ENCODE measurements at places on chromosomes 11 and 22.

DNA sequence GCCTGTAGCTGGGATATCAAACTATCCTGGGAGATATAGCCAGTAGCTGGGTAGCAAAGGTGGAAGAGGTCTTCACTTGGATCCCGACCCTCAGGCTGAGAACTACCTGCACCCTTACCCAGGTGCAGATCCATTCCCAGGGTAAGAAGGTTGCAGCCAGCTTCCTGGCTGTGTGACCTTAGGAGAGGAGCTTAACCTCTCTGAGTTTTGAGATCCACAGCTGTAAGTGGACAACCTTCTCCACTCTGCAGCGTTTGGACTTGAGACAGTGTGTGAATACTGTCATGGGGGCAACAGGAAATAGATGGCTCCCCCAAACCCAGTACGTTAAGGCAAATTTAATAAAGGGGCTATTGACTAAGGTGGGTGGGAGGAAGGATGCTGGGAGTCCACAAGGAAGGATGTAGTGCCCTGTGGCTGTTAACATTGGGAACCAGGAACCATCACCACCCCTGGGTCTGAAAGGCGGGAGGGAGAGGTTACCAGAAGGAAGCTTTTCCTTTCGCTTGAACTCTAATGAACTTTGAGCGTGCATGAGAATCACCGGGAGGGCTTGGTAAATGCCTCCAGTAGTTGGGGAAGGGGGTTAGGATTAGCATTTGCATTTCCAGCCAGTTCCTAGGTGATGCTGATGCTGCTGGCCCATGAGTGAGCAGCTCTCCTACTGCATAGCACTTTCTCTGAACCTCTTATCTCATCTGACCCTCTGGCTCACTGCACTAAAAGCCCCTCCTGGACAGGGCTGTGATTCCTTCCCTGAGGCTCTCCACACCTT lies 24.4 kb downstream of the SGSM1 start:
- DNase-seq = no peak

DNA sequence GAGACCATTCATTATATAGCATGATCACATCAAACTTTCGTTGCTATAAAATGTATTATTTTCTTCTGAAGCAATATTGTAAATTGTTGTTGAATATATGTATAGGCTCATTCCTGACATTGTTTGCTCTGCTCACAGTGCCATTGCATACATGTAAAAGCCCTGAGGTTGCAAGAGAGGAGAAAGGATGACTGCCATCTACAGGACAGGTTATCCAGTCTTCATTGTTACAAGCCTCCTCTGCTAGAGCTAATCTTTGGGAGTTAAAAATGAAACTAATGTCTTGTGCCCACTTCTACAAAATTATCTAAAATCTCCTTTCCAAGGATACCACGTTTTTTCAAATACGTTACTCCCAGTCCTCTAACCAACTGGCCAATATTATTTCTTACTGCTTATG lies 16.4 kb upstream of the OR5AL1 start:
- DNase-seq = no peak

- no peak for DNase-seq
These were observed at the start of gene BCR for GRCh38 chr22:23180301-23180892. TSS of gene BCR (plus strand) at chr22:23180509. CDS start at chr22:23180961, 452 bp downstream.

GRCh38 chr22:26321469-26321913 lies 107.6 kb upstream of the ASPHD2 start:
- no peak for DNase-seq

DNA sequence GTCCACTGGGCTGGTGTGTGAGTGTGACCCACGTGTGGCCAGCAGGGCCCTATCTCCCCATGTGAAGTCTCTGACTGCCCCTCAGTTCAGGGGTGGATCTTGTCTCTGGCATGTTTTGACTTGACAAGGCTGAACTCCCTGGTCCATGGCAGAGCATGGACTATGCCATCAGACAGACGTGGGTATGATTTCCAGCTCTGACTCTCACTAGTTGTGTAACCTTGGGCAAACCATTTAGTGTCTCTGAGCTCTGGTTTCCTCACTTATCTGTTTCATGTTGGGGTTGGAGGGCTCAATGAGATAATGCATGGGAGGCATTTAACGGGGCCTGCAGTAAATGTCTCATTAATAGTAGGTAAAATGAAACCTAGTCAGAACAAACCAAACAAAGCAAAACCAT lies 254.5 kb upstream of the NARS2 start:
- DNase-seq = no peak

DNA sequence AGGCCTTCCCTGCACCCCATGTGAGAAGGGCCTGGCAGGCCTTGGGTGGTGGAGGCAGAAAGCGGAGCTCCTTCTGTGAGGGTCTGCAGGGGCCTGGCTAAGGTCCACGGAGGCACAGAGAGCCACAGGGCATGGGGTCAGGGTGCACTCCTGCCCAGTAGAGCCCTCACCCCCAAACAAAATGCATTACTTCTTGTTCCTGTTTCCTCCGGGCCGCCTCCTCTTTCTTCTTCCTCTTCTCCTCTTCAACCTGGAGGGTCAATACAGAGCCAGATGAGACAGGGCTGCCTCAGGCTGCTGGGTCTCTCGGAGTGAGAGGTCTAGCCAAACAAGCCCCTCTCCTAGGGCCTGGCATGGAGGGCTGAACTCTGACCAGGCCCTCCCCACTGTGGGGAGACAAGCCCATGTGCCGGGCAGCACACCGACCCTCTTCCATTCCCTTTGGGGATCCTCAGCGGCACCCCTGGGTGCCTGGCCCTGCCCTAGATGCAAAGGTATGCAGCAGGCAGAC lies 10.3 kb upstream of the NAP1L4 start:
- DNase-seq = no peak

- no peak for DNase-seq
These were observed 67.8 kb downstream of the MIAT start for GRCh38 chr22:26725012-26725676.

DNA sequence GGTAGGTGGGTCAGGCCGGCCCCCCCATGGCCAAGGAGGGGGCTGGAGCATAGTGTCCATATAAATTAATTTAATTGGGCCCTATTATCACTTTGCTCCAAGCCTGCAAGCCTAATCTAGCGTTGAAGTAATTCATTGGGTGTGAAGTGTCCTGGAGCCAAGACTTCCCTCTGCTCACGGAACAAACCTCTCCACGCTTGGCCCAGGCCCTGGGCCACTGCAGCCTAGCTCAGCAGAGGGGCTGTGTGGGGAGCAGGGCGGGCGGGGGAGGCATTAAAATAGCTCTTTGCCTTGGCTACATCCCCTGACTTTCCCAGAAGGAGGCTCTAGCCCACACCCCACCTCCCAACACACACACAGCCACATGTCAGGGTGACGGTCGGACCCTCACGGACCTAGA lies 73.5 kb downstream of the THAP12 start:
- DNase-seq = no peak

- no peak for DNase-seq
These were observed 335 bp upstream of the SEZ6L start for GRCh38 chr22:26168939-26169314.

DNA sequence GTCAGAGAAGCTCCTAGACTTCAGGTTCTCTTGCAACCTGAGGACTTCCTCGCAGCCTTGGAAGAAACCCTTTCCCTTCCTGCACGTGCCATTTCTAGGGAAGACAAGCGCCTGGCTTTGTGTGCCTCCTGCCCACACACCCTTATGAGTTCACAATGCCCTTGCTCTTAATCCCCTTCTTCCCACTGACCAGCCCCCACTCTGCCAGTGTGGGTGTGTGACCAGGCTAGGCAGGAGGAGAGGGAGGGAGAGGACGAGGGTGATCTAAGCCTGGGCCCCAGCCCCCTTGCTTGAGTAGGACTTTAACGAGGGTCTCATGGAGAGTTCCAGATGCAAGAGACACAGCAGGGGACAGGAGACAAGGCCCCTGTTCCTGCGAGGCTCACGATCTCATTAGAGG lies 30.2 kb downstream of the TP53I11 start:
- DNase-seq = no peak

GRCh38 chr11:36508743-36509142 lies 1.3 kb downstream of the TRAF6 start:
- DNase-seq = no peak

DNA sequence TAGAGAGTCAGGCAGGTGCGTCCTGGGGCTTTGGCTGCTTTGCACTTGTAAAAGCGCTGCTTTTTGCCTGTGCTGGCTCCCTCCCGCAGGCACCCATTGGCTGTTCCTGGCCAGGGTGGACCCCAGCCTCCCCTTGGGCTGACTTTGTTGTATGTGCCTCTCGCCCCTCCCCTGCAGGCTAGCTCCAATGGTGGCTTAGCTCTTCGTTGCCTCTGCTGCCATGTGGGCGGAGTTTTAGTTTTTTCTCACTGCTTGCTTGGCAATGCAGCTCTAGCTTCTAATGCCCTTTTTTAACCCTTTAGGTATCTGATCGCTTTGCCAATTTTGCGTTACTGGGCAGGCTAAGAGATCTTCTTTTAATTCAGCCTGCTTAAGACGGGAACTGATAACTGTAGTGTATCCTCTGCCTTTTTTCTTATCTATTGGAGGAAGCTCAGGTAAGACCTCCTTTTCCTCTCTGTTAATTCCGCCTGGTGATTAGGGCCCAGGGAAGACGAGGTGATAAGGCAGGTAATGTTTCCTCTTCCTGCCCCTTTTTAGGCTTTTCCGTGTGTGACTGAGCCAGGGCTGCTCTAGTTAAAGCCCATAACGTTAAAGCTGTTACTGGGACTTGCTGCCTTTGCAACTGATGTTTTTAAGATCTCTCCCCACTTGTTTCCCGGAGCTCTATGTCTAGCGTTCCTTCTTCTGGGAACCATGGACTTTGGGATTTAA lies 11.7 kb upstream of the GLYATL1 start:
- no peak for DNase-seq

DNA sequence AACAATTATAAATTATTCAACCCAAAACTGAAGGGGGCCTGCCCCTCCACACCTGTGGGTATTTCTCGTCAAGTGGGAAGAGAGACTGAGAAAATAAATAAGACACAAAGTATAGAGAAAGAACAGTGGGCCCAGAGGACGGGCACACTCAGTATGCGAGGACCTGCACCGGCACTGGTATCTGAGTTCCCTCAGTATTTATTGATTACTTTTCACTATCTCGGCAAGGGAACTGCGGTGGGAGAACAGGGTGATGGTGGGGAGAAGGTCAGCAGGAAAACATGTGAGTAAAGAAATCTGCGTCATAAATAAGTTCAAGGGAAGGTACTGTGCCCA lies 3.2 kb downstream of the C11orf54 start:
- no peak for DNase-seq

DNA sequence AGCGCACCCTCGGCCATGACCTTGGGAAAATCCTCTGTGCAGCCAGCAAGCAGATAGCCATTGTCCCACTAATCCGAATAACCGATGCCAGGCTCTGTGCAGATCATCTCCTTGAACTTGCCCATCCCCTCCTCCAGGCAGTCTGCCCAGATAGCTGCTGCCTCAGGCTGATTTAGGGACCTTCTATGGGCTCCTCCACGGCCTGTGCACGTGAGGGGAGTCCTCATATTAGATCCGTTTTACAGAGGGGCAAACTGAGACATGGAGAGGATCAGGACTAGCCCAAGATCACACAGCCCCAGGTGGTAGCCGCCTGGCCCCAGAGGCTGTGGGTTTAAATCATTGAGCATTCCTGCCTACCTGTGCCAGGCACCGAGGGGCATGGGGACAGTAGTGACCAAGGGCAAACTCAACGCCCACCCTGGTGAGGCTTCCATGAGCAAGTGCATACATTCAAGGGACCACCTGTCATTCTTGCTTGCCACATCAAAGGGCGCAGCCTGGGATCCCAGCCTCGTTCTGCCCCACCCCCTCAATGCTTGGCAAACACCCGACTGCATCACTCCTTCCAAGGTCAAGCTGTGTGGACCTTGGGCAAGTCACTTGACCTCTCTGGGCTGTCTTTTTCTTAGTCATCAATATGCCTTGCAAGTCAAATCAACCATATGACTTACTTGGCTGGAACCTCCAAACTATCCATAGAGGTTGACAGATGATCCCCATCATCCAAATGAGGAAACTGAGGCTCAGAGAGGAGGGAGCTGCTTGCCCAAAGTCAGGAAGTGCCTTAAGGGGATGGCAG lies 131.6 kb downstream of the MN1 start:
- DNase-seq = no peak

GRCh38 chr11:122115524-122116379 lies at the start of gene BLID:
TSS of gene BLID (minus strand) at chr11:122116215. CDS start at chr11:122115922, 293 bp downstream.
- DNase-seq = no peak

- no peak for DNase-seq
These were observed 25.3 kb downstream of the CD82 start for GRCh38 chr11:44590769-44591168.

GRCh38 chr11:67269401-67270255 lies 3.4 kb downstream of the GRK2 start:
- DNase-seq = no peak

DNA sequence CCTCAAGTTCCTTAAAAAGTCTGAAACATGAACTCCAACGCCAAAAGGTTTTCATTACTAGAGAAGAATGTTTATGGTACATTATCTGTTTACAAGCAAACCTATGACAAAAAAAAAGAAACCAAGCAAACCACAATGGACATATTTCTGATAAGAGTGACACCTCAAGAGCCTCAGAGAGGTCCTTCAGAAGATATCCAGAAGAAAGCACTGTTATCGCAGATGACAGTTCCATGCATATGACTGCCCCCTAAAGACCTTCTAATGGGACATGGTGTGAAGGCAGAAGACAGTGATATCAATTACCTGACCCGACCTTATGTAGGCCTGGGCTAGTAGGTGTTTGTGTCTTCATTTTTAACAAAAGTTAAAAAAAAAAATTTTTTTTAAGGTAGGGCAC lies 3.1 kb downstream of the HDHD5 start:
- DNase-seq = no peak

- DNase-seq = no peak
These were observed 29.3 kb upstream of the NFAM1 start for GRCh38 chr22:42461511-42461910.

DNA sequence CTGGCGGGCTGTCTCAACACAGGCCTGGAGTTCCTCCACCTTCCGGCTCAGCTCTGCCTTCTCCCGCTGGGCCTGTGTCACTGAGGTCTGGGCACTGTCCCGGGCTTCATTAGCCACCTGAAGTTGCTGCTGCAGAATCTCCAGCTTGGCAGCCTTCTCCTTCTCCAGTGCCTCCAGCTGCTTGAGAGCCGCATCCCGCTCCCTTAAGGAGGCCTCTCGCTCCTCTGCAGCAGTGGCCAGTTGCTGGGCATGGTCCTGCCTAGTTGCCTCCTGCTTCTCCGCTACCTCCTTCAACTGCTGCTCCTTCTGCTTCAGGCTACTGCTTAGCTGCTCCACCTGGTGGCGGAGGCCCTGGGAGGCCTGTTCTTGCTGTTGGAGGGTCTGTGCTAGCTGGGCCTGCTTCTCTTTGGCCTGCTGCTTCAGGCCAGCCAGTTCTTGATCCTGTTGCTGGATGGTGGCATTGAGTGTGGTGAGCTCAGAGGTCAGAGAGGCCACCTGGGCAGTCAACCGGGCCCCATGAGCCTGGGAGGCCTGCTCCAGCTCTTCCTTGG lies 16.9 kb downstream of the IL18BP start:
- no peak for DNase-seq

GRCh38 chr11:60899046-60899936 lies 7.1 kb downstream of the PRPF19 start:
- no peak for DNase-seq
